Eye (tissue), 1 donor: ENCODE measurements at places on chromosomes 2 and 18.

DNA sequence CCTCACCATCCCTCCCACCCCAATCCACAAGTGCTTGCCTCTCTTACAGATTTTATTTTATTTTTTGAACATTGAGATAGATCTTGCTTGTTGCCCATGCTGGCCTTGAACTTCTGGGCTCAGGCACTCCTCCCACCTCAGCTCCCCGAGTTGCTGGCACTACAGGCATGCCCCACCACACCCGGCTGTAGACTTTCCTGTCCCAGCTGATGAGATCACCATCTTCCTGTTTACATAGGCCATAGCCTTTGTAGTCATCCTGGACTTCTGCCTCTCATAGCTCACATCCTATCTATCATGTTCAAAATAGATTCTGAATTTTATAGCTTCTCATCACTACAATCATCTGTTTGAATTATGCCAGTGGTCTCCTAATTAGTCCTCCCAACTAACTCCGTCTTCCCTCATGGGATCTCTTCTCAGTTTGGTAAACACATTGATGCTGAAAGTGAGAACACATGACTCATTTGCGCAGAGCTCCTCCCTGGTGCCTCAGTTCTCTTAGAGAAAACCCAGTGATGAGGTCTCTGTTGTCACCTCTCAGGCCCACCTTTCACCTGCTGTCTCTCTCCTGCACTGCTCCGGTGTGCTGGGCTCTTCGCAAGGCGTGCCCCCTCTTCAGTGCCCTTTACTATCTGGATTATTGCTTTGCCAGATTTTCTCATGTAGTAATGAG lies 243.0 kb downstream of the ZNF407 start:
- DNase-seq, result no peak

- no peak for DNase-seq
Measured at GRCh38 chr2:54366487-54367280, 89.4 kb upstream of the SPTBN1 start.

DNA sequence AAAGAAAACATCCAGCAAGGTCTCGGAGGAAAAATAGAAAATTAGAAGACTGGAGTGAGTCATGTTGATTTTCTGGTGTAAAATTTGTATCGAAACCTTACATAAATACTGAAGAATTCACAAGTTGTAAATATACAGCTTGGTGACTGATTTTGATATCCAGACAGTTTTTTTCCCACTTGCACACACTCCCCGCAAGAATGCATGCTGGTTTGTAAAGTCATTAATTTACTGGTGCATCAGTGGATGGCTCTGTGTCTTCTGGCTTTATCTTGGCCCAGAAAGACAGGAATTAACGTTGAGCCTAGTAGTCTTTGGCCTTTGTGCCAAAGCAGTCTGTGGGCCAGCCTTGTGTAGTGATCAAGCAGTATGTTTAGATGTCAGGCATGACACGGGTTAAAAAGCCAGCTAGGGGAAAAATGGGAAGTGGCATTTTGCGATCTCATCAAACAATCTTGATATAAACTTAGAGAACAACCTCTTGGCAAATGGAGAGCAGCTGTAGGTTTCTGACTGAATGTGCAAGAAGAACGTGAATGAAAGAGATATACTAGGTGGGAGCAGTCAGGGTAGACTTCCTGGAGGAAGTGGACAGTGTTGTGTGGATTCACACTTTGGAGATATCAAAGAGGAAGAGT lies 22.7 kb upstream of the CASP8 start:
- no peak for DNase-seq

DNA sequence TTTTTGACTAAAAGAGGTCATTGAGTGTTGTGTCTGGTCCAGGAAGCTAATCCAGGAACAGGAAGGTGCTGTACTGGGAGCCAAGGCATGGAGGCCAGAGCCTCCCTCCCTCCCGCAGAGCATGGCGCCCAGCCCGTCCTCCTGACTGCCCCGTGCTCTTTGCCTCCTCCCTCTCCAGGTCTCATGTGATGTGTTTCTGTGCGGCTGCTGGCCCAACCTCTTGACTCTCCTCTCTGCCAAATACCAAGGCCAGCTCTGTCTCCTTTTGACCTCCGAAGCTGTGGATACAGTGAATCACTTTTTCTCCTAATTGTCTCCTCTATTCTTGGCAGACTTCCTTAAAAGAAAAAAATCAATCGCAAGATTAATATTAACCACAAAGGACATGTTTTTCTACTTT lies 284.1 kb downstream of the PHLPP1 start:
- no peak for DNase-seq

GRCh38 chr2:57656198-57656597 lies 390.4 kb upstream of the VRK2 start:
- no peak for DNase-seq

DNA sequence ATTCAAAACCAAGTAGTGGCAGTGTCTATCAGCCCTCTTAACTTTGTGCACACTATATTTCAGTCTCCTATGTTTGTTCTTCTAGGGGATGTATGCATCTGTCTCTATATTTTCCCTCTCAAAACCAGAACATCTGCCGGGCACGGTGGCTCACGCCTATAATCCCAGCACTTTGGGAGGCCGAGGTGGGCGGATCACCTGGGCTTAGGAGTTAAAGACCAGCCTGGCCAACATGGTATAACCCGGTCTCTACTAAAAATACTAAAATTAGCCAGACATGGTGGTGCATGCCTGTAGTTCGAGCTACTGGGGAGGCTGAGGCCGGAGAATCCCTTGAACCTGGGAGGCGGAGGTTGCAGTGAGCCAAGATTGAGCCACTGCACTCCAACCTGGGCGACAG lies 9.9 kb upstream of the GAREM2 start:
- no peak for DNase-seq

DNA sequence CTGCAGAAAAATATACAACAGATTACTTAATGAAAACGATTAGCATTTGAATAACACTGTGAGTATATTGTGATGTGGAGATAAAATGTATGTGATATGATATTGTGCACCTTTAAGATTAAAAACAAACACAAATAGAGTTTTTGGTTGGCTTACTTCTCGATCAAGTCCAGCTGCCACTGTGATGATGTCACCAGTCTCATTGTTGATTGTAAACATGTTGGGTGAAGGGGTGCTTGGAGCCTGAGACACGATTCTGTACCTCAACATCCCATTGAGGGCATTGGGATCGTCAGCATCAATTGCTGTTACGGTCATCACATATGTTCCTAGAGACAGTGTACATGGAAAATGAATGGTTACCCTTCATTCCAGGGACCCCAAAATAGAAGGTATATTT lies 174.1 kb downstream of the CDH2 start:
- no peak for DNase-seq

DNA sequence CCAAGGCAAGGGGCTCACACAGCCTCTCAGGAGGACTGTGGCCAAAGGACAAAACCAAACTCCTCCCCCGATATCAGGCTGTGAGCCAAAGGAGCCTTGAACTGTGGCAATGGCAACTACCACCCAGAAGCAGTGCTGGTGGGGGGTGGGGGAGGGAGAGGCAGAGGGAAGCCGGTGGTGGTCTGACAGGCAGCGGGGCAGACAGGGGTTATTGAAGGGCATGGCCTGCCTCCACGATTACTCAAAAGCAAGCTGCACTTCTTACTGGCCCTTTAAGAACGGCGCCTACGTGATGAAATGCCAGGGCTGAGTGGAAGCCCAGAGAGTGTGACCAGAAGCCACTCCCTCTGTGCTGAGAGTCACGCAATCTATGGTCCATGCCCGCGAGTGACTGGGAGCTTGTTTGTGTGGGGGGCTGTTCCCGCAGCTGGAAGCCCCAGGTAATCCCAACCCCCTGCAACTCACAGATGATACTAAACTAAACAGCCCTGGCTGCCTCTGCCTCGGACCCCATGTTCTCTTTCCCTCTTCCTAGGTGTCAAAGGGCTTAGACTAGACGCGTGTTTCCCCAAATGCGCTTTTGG lies 128.2 kb upstream of the CXCR4 start:
- peak; percentile 76 for DNase-seq

DNA sequence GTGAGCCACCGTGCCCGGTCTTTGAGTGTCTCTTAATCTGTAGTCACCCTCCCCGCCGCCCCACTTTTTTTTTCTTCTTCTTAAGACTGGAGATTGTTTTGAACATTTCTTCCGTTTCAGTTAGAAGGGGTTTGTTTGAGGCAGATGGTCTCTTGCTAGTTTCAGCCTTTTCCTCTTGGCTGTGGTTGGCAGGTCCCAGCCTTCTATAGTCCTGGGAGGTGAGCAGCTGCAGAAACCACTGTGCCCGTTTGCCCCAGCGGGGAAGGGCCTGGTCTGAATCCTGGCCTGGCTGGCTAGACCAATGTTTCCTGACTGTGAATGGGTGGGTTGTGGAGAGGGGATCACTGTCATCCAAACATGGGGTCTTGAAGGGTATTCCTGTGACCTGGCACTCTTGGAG lies 30.1 kb upstream of the MCFD2 start:
- no peak for DNase-seq

DNA sequence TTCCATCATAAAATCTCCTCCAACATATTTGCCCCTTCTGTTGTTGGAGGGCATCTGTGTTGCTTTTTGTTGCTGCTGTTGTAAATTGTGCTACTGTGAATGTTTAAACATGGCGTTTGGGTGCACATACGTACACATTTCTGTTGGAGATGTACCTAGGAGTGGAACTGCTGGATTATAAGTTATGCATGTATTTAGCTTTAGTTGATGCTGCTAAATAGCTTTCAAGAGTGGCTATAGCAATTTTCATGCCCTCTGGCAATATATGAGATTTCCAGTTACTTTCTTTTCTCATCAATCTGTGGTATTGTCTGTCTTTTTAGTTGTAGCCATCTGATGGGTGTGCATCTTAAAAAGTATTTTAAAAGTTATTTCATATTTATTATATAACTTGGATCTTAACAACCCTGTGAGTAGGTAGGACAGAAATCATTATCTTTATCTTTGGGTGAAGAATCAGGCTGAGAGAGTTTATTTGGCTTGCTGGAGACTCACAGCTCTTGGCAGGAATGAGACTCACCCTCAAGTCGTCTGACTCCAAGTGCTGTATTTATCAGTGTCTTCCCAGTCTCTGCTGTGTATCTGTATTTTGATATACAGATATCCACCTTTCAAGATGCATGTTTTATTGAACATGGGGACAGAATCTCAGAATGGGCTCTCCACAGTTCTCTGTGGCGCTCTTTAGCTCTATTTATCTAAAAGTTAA lies 16.9 kb downstream of the ZNF236 start:
- DNase-seq, result no peak

DNA sequence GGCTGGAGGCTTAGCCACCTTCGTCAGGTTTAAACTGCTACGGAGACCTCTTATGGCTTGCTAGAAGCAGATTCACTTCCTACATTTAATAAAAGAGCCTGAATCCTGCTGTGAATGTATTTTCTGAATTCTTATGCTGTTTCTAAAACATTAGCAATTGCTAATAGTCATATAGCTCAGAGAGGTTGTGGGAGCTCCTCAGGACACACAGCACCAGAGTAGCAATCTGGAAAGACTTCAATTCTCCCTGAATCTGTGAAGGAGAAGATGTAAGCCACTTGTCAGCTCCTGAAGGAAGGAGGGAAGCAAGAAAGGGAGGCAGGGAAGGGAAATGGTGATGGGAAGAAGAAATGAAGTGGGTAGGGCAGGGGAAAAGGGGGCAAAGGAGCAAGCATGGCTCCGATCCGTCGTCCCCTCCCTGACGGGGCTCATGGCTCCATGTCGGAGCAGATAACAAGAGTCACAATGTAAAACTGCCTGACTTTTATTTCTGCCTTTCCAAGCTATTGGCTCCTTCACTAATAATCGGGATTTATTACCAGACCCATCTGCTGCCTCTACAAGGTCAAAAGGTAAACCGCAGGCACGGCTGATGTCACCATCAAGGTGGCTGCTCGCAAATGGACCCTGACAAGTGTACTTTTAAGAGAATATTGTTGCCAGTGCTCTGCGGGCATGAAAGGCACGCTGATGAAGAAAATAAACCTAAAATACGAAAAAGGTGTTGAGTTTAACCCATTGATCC lies 656.0 kb upstream of the SALL3 start:
- DNase-seq, result no peak

GRCh38 chr2:217622205-217623060 lies 380.4 kb downstream of the TNS1 start:
- DNase-seq, result peak; percentile 90

- DNase-seq, result no peak
Measured at GRCh38 chr2:73700661-73701447, 36.3 kb downstream of the TPRKB start.

DNA sequence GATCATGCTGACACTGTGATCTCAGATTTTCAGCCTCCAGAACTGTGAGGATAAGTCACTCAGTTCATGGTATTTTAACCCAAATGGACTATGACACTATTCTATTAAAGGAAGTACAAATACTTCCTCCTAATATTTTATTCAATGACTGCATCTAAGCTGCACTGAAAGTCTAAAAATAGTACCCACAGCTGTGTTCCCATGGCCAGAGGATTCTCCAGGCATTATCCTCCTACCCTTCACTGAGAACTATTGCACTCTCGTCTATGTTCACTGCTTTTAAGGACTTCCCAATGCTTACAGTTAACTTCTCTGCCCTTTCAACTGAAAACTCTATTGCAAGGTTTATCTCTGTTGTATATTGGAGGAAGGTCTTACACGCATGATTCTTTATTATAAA lies 15.2 kb downstream of the LRATD1 start:
- no peak for DNase-seq

DNA sequence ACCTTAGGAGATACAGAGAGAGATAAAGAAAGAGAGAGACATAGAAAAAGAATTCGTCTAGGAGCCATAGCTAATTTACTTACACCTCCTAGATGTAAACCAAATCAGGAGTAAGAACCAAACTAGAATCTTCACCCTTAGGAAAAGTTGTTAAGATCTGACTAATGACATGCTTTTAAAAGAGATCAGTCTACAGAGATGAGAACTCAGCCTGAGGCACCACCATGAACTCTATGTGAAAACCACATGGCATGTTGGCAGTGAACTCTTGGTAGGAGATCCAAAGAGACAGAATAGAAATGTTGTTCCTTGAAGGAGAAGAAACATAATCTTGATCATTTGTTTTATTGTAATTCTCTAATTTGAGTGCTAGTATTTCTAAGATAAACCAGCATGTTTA lies 585.4 kb upstream of the ID2 start:
- no peak for DNase-seq

- no peak for DNase-seq
Measured at GRCh38 chr2:181240844-181241243, 216.3 kb upstream of the ITGA4 start.

- DNase-seq, result no peak
Measured at GRCh38 chr18:12886498-12887126, 2.6 kb upstream of the PTPN2 start.

DNA sequence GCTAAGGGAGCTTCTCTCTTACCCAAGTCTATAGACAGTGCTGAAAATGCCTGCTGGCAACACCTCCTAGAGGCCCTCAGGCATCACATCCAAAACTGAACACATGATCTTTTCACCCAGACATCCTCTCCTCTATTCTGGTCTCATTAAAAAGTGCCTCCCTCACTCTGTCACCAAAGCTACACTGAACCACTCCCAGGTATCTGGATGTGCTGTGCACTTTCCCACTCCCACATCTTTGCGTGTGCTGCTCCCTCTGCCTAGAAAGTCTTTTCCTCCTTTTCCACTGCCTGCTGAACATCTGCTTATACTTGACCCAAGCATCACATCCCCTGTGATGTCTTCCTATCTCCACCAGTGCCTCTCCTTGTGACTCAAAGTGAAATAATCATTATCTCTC lies 26.1 kb upstream of the STPG4 start:
- no peak for DNase-seq
